ENCODE measurements at places on chromosomes 1 and 21. TPM values are rescaled to one million over a fixed set of nuclear protein-coding genes. Genes with fewer than 3 reads are reported as not detected.

The MX2 gene
- not detected for total RNA-seq

The BNIPL gene
- 0.17 TPM for total RNA-seq

The VWA5B1 gene
- not detected for total RNA-seq

The IRF6 gene
- total RNA-seq: 0.21 TPM

The ETV3L gene
- total RNA-seq: not detected

The MAB21L3 gene
- total RNA-seq: not detected

The CELA2A gene
- not detected for total RNA-seq

The OR2T29 gene
- not detected for total RNA-seq

The SPATA45 gene
- total RNA-seq: 0.42 TPM

The MR1 gene
- 6.6 TPM for total RNA-seq

Measured in A549 treated with dexamethasone at 1 μM for 4 hours (cell line).